NCI-H1092 (cell line): ENCODE measurements at places on chromosomes 7 and 10.

- DNase-seq = no peak
These were observed 70.9 kb downstream of the MBL2 start for GRCh38 chr10:52701647-52702046.

DNA sequence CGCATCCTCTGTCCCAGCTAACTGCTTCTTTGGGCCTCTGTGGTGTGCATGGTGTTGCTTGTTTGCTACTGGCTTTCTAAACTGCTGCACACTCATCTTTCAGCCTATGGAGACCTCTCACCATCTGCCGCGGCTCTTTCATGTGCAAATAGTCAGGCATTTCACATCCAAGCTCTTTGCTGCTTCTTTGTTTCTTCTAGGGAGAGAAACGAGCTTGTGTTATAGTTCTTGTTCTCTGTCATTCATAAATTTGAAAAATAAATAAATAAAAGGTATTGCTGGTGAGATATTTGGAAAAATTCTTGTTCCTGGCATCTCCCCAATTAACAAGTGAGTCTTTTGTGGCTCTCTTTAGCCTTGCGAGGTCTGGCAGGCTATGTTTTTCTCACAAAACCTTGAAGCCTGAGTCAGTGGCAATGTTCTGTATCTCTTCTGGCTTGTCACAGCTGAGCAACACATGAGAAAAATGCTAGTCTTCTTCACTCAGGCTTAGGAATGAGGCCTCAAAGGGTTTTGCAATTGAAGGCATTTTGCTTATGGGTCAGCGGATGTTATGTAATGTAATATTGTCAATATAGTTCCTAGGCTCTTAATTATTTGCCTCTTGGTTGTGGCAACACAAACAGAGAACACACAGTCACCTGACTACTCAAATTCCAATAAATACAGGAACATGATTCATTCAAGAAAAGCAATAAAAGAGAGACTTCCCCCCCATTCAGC is 274.0 kb downstream of the FRMD4A start:
- DNase-seq = peak; percentile 38

- no peak for DNase-seq
These were observed 83.6 kb downstream of the CD36 start for GRCh38 chr7:80721883-80722615.

DNA sequence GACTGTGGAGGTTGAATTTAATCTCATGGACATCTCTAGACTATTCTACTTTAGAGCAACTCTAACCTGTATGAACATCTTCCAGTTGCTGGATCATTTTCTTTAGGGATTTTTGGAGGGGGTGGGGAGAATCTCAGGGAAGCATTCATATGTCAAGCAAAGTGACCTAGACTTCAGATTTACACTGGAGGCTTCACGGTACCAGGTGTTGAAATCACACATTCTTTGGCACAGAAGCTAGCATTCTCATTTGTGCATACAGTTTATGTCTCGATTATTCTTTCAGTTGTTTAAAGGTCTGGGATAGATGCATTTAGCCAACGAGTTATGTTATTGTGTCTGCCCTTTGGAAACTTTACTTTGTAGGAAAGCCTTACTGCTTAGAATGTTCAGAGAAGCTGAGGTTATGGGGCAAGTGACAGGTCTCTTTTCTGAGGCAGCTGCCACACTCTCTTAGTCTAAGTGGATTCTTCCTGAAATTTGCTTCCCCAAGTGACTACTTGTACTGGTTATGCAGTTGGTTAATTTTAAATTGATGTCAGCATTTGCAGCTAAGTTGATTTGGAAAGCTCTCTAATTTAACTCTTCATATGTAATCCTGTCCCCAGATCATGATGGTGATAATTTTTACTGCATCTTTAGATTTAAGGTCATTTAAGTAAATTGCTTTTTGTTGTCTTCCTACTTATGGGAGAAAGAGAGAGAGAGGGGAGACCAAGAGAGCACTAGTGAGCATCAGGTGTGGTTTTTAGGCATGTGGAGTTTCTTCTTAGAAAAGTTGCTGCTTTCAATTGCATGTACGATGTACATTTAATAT is 153.8 kb downstream of the PRKG1 start:
- DNase-seq = no peak

- DNase-seq = no peak
These were observed 51.3 kb upstream of the PFKP start for GRCh38 chr10:3016016-3016415.

- DNase-seq = no peak
These were observed 9.5 kb upstream of the ARID5B start for GRCh38 chr10:61891906-61892585.

DNA sequence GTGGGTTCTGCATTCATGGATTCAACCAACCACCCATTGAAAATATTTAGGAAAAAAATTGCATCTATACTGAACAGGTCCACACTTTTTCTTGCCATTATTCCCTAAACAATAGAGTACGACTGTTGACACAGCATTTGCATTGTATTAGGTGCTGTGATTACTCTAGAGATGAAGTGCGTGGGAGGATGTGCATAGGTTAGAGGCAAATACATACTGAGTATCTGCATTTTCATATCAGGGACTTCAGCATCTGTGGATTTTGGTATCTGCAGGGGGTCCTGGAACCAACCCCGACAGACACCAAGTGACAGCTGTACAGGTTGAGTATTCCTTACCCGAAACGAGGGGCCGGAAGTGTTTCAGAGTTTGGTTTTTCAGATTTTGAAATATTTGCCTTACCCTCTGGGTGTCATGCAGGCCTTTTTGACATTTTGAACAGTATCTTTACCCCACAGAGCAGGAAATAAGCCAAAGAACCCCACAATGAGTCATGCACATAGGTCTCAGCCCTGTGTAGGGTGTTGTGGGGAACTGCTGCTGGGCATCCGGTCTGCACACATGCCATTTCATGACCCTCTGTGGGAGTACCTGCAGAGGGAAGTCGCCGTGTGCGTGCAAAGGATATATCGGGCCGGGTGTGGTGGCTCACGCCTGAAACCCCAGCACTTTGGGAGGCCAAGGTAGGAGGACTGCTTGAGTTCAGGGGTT is 14.5 kb downstream of the NUDT5 start:
- DNase-seq = no peak

GRCh38 chr10:123491364-123491763 is 174.8 kb upstream of the GPR26 start:
- no peak for DNase-seq

DNA sequence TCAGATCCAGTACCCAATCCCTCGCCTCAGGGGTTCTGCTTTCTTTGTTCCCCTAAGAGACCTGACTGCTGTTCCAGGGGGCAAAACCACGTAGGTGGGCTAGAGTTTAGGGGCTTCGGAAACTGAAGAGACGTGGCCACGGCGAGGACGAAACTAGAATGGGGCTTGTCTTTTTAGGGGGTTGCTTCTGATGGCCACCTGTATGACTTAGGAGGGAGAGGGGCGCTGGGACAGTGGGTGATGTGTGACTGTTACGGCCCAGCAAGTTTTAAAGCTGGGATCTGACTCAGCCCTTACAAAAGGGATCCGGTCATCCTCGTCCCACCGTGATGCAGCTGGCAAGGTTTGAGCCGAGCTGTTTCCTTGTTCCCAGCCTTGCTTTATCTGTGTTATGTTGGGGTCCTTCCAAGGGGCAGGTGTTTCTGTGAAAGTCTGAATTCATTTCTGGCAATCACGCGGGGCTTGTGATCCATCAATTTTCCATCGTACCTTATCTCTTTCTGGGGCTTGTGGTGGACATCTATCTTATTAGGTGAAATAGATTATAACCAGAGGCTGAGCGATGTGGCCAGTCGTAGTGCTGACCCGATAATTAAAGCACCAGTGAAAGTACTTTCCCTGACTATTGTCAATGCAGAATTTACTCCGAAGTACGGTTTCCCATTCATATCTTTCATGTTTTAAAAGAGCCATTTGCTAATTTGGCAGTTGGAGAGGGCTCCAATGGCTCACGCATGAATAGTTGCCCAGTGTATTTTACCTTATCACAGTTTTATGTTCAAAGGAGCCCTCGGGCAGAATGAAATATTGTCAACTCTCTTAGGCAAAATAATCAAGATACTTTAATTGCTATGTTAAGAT is 830 bp downstream of the MET start:
- DNase-seq = peak; percentile 50

DNA sequence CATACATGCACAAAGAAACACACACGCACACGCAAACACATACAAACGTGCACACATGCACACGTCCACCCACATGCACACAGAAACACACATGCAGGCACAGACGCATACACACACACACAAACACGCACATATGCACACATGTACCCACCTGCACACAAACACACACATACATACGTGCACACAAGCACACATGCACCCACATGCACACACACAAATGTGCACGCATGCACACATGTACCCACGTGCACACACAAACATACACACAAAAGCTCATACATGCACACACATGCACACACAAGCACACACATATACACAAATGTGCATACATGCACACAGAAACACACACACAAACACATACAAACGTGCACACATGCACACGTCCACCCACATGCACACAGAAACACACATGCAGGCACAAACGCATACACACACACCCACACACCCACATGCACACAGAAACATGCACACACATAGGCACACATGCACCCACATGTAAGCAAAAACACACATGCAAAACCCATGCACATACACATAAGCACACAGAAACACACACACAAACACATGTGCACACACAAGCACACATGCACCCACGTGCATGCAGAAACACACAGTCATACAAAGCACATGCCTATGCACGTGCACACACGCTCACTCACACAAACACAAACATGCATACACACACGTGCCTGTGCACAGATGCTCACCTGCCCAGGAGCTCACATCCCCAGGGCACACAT is 44.8 kb downstream of the FOXL3 start:
- DNase-seq = no peak

DNA sequence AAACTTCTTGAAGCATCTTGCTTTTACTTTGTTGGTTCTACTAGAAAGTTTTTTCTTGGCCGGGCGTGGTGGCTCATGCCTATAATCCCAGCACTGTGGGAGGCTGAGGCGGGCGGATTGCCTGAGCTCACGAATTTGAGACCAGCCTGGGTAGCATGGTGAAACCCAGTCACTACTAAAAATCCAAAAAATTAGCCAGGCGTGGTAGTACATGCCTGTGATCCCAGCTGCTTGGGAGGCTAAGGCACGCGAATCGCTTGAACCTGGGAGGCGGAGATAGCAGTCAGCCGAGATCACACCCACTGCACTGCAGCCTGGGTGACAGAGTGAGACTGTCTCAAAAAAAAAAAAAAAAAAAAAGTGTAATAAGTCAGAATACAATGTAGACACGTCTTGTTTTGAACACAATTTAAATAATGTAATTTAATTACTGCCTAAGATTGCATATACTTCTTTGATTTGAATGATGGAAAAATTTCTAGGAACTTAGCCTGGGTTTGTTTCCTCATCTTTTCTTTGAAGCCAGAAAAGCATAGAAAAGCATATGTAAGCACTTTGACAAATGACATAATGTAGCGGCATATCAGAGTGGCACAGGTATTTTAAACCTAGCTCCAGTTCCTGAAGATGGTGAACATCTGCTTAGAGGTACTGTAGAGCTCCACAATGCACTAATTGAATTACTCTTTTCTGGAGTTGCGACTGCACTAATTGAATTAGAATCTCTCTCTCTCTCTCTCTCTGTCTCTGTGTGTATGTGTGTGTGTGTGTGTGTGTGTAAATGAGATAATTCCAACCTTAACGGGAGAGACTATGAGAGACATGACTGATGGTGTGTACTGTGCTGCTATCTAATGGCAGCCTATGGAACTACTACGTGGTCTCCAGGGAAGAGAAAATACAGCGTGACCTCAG is 87.8 kb downstream of the BTRC start:
- peak; percentile 21 for DNase-seq

DNA sequence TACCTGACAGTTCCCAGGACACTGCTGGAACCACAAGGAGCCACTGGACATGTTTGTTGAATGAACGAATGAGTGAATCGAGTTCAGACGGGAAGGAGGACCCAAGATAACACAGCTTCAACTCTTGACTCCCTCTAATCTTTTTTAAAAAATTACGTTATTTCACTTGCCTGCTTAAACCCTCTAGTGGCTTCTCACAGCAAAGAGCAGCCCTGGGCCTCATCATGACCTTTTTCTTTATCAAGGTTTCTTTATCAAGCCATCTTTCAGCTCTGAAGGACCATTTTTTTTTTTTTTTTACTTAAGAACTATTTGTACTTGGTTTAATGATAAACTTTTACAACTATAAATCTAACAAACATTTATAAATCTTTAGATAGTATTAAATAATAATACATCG is 110.6 kb downstream of the TAX1BP1 start:
- no peak for DNase-seq

DNA sequence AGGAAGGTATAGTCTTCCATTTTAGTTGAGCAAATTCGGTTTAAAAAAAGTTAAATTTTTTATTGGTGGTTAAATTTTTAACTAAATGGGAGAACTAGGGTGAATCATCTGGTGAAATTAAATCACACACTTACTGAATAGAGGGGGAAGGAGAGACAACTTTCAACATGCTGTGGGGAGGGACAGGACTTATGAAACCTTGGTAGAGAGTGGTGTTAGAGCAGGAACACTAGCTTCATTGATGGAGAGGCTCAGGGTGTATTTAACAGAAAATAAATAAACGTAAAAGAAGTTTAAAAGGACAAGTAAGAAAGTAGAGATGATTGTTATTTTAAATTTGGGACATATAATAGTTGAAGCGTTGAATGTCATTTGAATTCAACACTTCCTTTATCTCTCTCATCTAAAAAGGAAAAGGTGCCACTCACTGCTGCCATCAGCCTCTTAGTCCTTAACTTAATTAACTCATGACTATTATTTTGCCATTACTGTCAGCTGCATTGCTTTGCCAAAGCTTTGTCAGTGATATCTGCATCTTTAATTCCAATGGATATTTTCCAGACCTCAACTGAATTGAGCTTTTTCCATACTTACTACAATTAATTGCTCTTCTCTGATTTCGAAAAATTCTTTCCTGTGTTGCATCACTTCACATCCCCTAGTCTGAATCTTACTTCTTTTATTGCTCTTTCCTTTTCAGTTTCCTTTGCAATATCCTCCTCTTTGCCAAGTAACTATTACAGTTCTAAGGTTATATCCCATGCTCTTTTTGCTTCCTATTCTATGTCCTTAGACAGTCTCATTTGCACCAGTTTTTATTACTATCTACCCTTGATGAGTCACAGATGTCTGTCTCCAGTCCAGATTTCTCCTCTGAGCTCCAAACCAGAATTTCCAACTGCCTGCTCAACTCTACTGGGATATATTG is 71.7 kb downstream of the GNAT3 start:
- no peak for DNase-seq

DNA sequence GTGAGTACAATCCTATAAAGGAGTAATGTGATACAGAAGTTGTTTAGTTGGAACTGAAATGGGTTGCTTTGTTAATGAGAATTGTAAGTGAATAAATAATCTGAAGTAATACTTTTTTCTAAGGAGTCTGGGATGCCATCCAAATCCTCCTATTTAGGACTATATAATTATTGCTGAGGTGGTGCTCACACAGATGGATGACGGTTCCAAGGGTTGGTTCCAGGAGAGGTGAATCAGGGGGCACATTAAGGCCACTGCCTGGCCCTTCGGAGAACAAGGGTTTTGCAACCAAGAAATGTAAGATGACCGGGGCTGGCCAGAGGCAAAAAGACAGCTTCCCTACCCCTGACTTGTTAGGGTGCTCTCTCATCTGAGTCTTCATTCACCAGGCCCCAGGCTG is 352.7 kb downstream of the PHTF2 start:
- peak; percentile 94 for DNase-seq
